HEK293T (cell line): ENCODE measurements at places on chromosomes 3 and 15.
A peak's percentile ranks its signal among the peaks of the same experiment; 100 is the strongest.

- no peak for DNase-seq
These were observed 95.5 kb downstream of the MBNL1 start for GRCh38 chr3:152364237-152364636.

GRCh38 chr15:58293622-58294550 lies 137.9 kb upstream of the LIPC start:
- no peak for DNase-seq

DNA sequence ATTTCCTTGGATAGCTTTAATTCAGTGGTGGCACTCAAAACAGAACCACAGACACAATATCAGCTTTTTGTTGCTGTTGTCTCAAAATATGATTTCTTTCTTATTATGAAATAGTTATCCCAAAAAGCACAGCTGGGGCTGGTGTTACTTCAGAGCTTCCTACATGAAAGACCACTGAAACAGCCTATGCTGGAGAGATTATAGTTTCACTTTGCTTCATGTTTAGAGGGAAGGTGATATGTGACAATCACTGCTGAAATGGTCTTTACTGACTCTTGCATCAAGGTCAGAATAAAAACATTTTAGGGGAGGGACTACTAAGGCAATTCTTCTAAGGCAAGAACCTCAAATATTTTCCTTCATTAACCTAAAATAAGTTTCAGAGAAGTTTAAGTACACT lies 190.7 kb downstream of the TNIK start:
- DNase-seq = no peak

GRCh38 chr15:31275331-31276262 lies 51.0 kb upstream of the KLF13 start:
- DNase-seq = no peak

- no peak for DNase-seq
These were observed 21.2 kb downstream of the PXK start for GRCh38 chr3:58353722-58354553.

DNA sequence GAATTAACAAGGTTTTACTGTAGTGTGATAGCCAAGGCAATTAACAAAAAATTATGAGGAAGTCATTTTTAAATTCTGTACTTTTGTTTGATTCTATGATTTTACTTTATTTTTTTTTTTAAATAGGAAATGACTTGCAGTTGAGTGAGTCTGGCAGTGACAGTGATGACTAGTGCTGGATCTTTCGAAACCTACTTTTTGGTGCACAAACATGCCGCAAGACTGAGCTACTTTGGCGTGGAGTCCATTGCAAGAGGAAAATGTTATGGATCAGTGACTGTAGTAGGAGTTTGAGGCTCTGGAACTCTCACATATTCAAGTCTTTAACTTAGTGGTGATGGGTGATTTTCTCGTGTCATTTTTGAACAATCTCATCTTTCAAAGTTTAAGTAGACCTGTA lies 11.6 kb downstream of the EAF1 start:
- DNase-seq = no peak

DNA sequence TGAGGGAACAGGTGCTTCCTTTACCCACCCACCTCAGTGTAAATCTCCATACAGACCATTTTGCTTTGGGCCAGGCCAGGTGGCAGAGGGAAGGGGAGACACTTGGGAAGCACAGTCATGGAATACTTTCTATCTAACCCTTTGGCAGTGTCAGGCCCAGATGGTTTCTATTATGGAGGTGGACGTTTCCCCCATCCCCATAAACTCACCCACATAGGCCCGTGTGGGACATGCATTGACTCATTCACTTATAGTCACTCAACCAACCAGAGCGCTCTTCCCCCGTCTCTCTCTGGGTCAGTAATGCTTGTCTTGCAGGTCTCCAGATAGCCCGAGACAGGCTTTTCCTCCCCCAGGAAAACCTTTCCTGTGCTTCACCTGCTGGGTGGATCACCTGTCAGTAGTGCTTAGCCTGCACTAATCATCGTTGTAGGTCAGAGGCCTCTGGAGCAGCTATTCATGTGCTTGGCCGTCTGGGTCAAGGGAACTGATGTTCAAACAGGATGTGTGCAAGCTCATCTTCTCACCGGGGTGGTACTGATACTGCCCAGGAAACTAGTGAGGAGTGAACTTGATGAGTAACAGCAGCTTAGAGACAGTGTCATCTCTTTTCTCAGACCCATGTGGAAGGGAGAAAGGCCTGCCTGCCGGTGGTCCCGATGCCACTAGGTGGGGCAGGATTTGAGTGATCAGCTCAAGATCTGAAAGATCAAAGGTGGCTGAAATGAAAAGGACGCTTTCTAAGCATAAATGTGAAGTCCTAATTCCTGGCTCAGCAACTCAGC lies 67.1 kb downstream of the CEMIP start:
- no peak for DNase-seq

GRCh38 chr3:31960793-31961431 lies 20.1 kb downstream of the OSBPL10 start:
- no peak for DNase-seq

- DNase-seq = no peak
These were observed 6.0 kb downstream of the GATM start for GRCh38 chr15:45372041-45372995.

GRCh38 chr15:55846116-55846707 lies 103.3 kb upstream of the PRTG start:
- peak; percentile 46 for DNase-seq

- DNase-seq = no peak
These were observed 7.0 kb downstream of the SFMBT1 start for GRCh38 chr3:53038679-53039375.

DNA sequence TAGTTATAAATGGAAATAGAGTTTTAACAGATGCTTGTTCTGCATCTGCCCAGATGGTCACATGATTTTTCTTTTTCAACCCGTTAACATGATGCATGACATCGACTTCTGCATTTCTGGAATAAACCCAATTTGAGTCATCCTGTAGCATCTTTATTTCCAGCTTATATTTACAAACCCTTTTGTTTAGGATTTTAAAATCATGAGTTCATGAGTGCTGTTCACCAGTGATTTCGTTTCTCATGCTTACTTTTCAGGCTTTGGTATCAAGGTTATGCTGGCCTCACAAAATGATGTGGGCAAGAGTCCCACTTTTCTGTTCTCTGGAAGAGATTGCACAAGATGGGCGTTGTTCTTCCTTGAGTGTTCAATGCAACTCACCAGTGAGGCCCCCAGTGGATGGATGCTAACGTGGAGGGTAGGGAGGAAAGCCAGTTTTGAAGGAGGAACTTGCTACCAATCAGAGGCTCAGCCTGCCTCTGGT lies 5.2 kb downstream of the HRH1 start:
- no peak for DNase-seq

- DNase-seq = no peak
These were observed 63.9 kb downstream of the ETV5 start for GRCh38 chr3:186044968-186045367.

GRCh38 chr3:10505050-10505790 lies at the start of gene ATP2B2:
Gene ATP2B2 (minus strand): TSS chr3:10505586. CDS start chr3:10449543, 56,043 bp downstream.
- peak; percentile 40 for DNase-seq
